ENCODE measurements at places on chromosomes 6 and 20.

DNA sequence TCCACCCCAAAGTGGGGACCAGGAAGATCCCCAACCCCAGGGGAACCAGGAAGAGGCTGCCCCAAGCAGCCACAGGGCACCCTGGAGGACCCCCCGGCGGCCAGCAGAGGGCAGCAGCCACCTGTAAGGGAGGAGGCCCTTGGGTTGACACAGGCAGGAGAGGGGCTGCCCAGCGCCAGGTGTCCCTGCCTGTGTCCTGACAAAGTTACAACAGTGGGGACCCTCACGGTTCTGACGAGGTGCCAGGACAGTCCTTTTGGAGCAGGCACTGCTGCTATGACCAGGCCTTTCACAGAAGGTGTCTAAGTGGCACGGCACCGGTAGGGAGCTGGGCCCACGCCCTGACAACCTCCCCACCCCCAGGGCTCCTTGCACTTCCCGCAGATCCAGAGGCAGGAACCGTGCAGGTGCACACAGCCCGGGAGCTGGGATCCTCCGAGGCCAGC lies 176.7 kb downstream of the BMP7 start:
- DNase-seq = peak; percentile 45

DNA sequence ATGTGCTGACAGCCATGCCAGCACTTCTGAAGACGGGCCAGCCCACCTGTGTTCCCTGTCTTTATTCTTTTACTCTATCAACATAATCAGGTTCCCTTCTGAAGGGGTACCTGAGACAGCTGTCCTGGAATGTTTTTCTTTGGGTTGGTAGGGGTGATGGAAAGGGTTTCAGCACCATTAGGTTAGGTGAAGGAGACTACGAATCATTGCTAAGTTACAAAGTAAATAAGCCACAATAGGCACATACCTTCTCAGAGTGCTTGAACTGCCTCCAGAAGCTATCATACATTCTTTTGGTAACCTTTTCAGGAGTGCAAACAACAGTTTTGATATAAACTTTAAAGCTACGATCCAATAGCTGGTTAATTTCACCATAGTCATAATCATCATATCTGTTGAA lies 106.3 kb downstream of the SESN1 start:
- DNase-seq = no peak

GRCh38 chr6:156791320-156791850 lies 14.2 kb downstream of the ARID1B start:
- peak; percentile 20 for DNase-seq

- no peak for DNase-seq
Measured at GRCh38 chr6:14873101-14873500, 372.8 kb upstream of the JARID2 start.

DNA sequence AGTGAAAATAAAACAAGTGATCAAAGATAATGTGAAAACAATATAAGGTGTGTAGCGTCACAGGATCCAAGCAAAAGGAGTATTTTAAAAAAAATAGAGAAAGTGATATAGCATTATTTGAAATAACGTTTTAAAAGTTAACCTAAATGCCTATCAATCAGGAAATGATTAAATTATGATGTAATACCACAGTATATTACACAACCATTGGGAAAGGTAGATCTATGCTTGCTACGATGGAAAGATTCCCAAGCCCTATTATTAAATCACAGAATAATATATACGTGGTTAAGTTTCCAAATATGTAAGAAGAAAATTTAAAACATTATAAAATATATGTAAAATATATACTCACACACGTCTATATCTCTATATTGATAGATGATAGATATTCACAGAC lies 15.4 kb upstream of the TCF21 start:
- DNase-seq = no peak

DNA sequence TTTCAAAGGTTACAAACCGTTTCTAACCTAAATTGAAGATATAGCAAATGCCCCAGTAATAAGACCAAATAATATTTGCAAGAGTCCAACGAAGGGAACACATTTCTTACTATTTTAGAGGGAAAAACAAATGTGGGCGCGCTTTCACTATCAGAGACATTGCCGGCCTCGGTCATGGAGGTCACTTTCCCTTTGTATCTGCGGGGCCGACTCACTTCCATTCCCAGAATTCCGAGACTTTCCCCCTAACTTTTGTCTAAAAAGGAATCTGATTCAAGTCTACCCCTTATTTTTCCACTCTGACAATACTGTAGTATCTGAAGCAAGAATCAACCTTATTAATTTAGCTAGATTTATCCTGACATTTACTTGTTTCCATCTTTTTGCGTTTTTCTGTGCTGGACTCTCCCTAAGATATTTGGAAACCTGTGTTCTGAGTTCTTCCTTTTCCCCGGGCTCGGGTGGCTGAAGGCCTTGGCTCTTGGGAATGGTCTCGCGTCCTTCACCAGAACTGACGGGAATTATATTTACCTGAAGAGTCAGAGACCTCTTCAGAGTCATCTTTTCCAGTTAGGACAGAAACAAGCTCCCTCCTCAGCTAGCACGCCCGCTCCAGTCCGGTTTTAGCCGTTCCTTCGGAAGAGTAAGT lies 71.8 kb upstream of the ZNF184 start:
- no peak for DNase-seq

GRCh38 chr6:73233048-73233447 lies 7.8 kb upstream of the KHDC1L start:
- no peak for DNase-seq

DNA sequence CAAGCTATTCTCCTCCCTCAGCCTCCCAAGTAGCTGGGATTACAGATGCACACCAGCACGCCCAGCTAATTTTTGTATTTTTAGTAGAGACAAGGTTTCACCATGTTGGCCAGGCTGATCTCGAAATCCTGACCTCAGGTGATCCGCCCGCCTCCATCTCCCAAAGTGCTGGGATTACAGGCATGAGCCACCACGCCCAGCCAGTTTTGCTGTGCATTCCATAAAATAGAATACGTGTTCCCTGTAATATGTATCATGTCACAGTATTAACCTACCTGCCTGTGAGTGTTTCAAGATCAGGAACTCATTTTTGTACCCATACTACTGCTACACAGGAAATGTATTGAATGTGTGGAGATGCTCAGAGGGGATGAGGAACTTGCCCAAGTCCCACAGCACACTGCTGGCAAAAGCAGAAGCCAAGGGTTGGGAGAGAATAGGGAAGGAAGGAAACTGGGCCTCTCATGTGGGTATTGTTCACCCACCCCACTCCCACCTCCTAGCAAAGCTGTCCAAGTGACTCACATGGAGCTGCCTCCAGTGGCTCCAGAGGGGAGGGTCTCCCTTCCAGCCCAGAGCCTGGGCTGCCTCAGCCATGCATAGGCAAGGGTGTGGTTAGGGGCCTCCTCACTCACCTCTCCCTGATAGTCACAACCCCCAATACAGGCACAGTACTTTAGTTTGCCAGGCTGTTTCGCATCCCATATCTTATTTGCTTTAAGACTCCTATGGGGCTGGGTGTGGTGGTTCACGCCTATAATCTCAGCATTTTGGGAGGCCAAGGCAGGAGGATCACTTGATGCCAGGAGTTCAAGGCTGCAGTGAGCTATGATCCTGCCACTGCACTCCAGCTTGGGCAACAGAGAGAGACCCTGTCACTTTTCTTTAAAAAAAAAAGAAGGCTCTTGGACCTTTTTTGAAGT lies 9.4 kb downstream of the HM13 start:
- peak; percentile 28 for DNase-seq

DNA sequence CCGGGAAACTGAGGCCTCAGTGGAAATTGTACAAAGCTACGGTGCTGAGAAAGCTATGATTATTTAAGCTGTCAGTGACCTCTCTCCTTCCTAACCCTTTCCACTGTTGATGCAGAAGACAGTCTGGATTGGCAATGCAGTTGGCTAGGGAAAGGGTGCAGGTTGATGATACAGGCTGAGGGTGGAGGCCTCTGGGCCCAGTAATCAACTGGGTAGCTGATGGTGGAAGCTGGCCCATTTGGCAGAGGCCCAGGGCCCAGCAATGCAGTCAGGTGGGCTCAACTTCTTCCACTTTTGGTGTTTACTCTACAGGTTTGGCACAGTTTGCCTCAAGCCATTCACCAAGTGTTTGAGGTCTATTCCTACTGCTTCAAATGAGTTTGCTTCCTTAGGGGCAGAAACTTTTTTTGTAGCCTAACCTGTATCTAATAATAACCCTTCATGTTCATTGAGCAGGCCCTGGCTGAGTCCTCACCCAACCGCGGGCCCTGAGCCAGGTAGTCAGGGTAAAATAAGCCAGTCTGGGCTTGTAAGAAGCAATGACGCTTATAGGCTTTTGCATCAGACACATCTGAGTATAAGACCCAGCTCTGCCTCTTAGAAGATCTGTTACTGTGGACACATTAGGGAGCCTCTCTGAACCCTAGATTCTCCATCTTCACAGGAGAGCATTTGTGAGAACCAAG lies 12.1 kb downstream of the BCL2L1 start:
- no peak for DNase-seq

GRCh38 chr6:42301986-42302385 lies 84.3 kb upstream of the MRPS10 start:
- no peak for DNase-seq

DNA sequence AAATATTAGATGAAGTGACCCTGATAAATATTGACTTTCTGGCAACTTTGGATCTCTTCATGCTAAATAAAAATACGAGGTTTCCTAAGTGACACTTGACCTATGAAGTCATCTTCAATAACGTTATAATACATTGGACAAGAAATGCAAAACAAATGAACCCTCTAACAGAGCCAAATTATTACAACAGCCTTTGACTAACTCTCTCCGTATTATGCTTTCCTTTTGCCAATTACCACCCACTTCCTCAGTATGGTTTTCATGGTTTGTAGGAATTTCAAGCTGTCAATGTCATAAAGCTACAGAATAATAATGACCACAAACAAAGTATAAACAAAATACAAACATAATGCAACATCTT lies 210.5 kb downstream of the MOXD1 start:
- DNase-seq = no peak

- peak; percentile 47 for DNase-seq
Measured at GRCh38 chr20:38680500-38681306, 43.6 kb upstream of the SLC32A1 start.

- no peak for DNase-seq
Measured at GRCh38 chr6:1287103-1287591, 24.8 kb upstream of the FOXQ1 start.

DNA sequence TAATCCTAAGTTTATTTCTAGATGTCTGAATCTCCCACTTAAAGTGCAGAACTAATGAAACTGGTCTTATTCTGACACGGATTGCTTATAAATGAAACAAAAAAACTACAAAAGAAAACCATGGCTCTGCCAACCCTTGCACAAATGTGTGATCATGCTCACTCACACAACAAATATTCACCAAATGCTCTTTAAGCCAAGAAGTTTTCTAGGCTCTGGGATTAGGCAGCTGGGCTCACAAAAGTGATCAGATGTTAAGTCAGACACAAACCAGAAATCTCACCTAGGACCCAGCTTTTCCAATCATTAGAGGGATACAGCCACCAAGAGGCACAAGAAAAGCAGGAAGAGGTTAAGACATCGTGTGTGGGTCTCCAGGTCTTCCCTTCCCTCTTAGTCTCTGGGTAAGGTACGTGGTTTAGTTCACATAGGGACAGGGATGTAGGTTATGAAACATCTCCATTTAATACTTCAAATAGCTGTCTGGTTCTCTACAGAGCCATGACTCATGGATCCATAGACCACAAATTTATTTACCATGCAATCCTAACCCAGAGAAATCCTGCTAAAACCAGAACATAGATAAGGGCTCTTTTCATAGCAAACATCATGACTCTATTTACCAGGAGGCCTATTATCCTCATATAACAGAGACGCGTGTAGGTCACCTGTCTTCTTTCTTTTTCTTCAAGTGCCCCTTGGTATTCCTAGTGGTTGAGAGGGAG lies 165.2 kb downstream of the WDR27 start:
- DNase-seq = no peak

DNA sequence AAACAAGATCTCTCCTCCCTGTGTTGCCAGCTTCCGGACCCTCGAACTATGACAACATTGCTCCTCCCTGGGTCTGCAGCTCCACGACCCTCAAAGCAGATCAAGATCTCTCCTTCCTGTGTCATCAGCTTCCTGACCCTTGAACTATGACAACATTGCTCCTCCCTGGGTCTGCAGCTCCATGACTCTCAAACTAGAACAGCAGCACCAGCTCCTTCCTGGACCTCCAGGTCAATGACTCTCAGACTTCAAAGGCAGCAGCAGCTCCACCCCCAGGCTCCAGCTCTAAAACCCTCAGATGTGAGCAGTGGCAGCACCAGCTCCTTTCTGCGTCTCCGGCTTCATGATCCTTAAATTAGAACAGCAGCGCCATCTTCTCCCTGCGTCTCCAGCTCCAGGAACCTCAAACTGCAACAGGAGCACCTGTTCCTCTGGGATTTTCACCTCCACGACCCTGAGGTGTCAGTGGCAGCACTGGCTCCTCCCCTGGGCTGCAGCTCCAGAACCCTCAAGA lies 341.0 kb upstream of the SULF2 start:
- DNase-seq = no peak

DNA sequence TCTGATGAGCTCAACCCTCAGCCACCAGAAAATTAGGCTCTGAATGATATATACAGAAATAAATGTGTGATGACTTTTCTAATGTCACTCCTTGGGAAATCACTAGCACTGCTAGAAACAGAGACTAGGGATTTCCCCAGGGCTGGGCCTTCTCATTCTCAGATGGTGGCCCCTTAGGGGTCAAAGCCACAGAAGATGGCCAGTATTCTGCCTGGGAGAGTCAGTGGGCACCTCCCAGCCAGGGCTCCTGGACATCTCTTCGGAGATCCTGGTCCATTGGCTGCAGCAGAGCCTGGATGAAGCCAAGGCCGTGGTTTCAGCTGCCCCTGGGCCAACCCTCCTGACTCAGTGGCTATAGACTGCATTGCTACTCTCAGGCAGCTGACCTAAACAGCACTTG lies 276.9 kb upstream of the SUPT3H start:
- DNase-seq = no peak

DNA sequence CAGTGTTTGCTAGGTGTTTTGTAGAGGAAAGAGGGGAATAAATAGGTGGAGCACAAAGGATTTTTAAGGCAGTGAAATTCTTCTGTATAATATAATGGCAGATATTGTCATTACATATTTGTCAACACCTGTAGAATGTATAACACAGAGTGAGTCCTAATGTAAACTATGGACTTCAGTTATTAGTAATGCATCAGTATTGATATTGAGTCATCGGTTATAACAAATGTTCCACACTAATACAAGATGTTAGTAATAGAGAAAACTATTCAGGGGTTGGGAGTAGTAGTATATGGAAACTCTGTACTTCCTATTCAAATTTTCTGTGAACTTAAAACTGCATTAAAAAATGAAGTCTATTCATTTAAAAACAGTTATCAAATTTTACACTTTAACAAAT lies 299.2 kb downstream of the UBE3D start:
- no peak for DNase-seq

- no peak for DNase-seq
Measured at GRCh38 chr6:84791233-84791632, 26.8 kb upstream of the TBX18 start.
